ENCODE measurements at places on chromosomes 3 and 15.

DNA sequence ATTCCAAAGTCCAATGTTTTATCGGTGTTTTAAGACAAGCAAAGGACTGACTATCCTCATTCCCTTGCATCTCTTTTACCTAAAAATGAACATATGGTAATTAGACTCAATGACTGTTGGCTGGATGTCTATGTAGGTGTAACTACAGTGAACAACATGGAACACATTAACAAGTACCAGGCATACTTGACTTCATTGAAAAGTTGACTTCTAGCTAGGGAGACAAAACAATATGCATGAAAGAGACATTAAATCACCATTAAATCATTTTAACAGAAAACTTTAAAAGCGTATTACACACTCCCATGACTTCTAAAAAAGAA, 34.3 kb upstream of the ANPEP start:
- DNase-seq, result no peak

GRCh38 chr15:31740203-31740602, 290.1 kb upstream of the CHRNA7 start:
- DNase-seq, result no peak

DNA sequence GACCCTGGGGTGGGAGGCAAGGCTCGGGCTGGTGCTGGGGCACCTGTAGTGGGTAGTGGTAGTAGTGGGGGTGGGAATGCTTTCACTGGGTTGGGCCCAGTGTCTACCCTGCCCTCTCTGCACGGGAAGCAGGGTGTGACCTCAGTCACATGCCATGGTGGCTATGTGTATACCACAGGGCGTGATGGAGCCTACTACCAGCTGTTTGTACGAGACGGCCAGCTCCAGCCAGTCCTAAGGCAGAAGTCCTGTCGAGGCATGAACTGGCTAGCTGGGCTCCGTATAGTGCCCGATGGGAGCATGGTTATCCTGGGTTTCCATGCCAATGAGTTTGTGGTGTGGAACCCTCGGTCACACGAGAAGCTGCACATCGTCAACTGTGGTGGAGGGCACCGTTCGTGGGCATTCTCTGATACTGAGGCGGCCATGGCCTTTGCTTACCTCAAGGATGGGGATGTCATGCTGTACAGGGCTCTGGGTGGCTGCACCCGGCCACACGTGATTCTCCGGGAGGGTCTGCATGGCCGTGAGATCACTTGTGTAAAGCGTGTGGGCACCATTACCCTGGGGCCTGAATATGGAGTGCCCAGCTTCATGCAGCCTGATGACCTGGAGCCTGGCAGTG, 5.2 kb downstream of the DALRD3 start:
- DNase-seq, result no peak

DNA sequence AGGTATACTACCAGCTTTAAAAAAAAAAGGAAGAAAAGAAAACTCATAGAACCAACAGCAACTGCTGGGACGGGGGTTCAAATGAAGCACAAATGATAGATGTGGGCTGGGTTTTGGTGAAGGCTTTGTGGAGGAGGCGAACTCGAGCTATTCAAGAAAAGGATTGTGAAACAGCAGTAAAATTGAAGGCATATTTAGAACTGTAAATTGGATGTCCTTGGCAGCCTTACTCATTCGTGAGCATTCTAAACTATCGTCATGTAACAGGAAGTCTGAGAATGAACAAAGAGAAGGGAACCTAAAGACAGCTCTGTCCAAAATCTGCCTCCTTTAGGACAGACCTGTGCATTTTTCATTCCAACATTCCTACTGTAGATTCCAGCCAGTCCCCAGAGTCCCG, 97.8 kb downstream of the LARS2 start:
- DNase-seq, result no peak

GRCh38 chr15:31163769-31164572, 62.4 kb upstream of the TRPM1 start:
- no peak for DNase-seq

- DNase-seq, result no peak
These were observed 366.9 kb downstream of the MFSD1 start for GRCh38 chr3:159168788-159169187.

DNA sequence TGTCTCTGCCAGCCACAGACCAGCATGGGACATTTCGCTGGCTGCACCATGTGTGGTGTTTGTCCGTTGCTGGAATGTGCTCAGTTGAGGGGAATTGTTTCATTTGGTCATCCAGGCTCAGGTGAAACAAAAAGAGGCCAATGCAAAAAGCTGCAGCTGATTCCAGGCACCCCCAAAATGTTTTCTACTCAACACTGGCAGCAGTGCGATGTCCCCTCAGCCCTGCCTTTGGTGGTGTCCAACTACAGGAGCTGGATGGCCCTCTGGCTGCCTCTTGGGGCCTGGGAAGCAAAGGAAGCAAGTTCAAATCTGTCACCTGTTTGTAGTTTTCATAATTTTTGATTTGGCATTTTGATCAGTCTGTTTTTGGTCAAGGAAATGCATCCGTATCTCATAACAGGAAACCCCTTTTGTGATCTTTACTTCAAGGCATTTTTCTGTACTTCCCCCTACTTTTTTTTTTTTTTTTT, 141.8 kb downstream of the EEFSEC start:
- DNase-seq, result no peak

GRCh38 chr15:45677797-45678196, 43.0 kb downstream of the SQOR start:
- no peak for DNase-seq

DNA sequence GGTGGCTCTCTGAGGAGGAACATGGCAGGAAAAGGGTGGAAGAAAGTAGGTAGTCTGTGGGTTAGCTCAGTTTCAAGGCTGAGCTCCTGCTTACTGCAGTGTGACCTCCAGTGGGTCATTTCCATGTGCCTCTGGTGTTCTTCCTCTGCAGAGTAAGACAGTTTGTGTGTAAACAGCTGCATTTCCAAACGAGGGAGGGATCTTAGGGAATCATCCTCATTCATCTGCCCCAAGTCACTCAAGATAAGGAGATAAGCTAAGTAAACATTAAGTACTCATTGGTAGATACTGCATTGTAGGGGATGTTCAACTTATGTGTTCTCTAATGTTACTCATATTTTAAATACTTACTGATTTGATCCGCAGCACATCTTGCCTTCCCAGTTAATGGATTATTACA, 83.6 kb downstream of the CLSTN2 start:
- no peak for DNase-seq

DNA sequence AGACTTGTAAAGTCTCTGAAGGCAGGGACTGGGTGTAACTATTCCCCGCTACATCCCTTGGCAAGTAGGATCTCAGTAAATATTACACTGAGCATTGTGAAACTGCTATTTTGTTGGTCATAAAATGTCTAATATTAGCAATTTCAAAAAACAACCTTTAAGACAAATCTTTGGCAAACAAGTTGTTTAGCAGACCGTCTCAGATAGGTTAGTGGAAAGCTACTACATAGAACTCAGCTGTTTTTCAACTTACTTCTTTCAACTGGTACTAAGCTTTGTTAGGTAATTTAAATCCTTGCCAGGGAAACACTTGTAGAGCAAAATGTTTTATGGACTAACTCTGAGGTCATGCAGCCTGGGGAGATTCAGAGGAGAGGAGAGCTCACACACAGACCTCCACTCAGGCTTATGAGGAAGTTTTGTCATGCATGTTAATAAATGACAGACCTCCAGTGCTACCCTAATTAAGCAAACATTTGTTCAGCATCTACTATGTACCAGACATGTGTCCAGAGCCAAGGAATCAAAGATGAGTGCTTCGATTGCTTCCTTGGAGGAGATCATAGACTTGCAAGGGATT, 61.6 kb upstream of the STAC start:
- DNase-seq, result no peak

DNA sequence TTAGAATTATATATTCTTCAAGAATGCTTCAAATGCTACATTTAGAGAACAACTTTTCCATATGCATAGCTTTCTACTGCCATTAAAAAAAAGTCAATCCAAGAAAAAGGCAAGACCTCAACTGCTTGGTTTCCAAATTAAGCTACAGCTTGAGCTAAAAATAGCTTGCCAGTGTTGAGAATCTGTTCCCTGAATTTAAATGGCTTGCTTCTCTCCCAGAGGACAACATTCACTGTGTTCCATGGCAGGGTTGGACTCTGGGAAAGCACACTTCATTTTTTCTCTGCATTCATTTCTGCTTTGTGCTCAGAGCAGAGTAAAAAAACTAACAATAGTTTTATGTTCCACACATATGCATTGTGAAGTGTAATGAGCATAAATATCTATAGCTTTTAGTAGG, 50.3 kb upstream of the ACTL6A start:
- DNase-seq, result no peak

- DNase-seq, result no peak
These were observed 26.2 kb downstream of the NME9 start for GRCh38 chr3:138303474-138303873.

GRCh38 chr3:62143843-62144450, 229.4 kb downstream of the FEZF2 start:
- DNase-seq, result no peak

GRCh38 chr15:98860281-98861041, 147.1 kb downstream of the PGPEP1L start:
- no peak for DNase-seq

- DNase-seq, result no peak
These were observed 665 bp downstream of the GATM start for GRCh38 chr15:45377609-45378148.
